ENCODE measurements at places on chromosomes 2 and 18.

DNA sequence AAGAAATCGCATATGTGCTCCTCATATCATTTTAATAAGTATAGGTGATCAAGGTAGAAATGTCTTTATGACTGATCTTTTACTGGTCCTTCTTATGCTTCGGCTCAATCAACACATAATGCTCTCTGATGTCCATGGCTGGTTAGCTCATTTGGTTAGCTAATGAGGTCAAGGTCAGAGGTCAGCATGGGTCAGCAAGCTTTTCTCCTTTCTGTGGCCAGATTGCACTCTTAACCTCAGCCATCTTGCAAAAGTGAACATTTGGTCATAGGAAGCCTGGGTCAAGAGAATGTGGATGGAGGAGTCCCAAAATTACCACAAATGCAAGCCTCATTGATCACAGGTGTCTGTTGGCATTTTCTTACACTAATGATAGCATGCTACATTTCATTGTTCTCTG, 35.4 kb upstream of the DARS1 start:
- DNase-seq: no peak

- no peak for DNase-seq
These were observed 189.7 kb upstream of the REV1 start for GRCh38 chr2:99679518-99679917.

GRCh38 chr2:209422191-209422754, 1.6 kb upstream of the MAP2 start:
- no peak for DNase-seq

- no peak for DNase-seq
These were observed 303.6 kb downstream of the SLC8A1 start for GRCh38 chr2:40148334-40148733.

DNA sequence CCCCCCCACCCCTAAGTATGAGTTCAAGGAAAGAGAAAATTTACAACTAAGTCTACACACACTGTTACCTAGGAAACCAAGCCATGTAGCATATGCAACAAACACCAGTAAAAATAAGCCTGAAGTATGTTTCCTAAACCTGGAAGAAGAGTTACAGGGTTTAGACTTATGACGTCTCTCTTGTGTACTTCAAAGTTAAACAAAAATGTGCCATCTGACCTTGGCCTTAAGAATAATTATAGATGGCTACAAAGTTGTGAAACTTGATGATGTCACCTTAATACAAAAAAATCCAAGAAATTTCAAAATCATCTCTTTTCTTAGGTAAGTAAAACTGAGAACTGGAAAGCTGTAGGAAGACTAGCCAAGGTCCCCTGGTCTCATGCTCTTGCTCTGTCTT, 297.6 kb upstream of the NRXN1 start:
- DNase-seq: no peak

DNA sequence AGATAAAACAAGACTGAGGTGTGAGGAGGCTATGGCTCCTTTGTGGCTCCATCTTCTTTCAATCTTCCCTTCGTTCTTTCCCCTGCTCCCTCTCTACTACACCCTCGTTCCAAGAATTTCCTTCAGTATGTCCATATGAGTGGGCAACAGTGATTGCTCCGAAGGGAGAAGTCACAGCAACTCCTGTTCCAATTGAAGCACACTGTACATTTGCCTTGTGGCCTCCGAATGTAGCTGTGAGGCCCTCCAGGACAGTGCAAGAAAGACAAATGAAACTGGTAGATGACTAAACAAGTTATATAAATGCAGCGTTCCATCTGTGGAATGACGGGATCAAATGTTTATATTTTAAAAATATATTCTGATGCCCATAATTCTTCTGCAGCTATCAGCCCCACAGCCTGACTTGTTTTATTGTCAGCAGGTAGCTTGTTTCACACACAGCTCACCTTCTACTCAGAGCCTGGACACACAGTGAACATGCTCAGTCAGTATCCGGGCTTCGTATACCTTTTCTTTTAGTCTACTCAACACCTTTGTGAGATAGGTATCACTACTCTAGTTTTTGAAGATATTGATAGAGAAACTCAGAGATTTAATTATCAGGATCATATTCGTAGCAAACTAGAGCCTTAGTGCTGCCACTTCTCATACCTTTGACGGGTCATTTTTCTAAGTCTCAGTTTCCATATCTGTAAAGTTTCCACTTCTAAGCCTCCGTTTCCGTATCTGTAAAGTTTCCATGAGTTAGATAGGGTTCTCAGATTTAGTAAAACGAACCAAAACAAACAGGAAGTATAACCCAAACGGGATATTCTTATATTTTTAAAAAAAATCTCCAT, 216.7 kb upstream of the STON1 start:
- DNase-seq: peak; percentile 66

DNA sequence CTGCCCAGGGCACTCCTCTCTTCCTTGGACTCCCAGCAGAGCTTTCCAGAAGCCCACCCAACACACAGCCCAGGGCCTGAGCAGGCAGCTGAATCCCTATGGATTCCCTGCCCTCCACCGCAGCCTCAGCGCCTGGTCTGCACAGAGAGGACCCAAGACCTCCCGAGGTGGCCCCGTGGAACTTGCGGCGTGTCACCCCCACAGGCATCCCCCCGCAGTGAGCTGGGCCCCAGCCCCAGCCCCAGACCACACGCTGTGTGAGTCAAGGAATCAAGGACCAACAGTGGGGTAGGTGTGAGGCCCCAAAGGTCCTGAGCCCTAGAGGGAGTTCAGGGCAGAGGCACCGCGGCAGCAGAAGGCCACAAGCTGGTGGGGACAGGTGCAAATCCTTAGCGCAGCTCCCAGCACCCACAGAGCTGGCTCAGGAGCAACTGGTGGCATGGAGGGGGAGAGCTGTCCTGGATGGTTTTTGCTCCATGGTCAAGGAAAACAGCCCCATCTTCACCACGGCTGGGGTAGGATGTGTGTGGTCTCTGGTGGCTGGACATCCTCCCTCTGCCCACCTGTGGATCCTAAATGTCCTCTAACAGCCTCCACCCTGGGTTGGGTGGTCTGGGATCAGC, 8.5 kb downstream of the HS6ST1 start:
- no peak for DNase-seq

DNA sequence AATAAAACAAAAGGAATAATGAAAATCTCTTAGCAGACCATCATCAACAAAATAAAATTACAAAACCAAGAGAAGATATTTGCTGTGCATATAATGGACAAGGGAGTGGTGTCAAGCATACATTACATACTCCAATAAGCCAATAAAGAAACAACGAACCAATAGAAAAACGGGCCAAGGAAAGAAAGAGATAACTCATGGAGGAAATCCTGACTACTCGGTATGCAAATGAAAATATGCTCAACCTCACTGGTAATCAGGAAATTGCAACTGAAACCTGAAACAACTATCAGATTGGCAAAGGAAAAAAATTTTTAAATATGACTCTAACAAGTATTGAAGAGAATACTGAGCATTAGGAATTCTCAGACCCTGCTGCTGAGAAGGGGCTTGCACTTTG, 84.7 kb downstream of the BCL2 start:
- DNase-seq: peak; percentile 44

GRCh38 chr18:22324191-22325131, 93.3 kb downstream of the CTAGE1 start:
- no peak for DNase-seq
